ENCODE measurements at places on chromosomes 3 and 15. TPM values are rescaled to one million over a fixed set of nuclear protein-coding genes. Genes with fewer than 3 reads are reported as not detected.
A peak's percentile ranks its signal among the peaks of the same experiment; 100 is the strongest.

GRCh38 chr3:153396581-153396980, 234.6 kb downstream of the RAP2B start:
- DNase-seq, result no peak

DNA sequence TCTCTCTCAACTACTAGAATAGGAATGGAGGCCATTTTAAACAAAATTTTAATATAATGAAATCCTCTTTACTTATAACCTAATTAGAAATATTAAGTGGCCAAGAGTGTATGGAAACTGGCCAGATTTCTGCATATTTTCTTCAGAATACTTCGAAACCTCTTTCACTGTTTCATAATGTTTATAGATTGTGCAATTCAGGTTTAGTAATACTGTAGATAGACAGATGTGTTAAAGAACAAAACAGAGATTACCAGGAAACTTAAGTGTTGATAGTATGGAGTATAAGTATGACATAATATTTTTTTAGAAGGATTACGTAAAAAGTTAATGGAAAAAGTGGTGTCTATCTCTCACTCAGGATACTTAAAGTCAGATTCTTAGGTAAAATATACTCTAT, 4.7 kb downstream of the ABHD5 start:
- DNase-seq, result no peak

GRCh38 chr15:66030650-66031049, 161.4 kb downstream of the RAB11A start:
- DNase-seq, result no peak

DNA sequence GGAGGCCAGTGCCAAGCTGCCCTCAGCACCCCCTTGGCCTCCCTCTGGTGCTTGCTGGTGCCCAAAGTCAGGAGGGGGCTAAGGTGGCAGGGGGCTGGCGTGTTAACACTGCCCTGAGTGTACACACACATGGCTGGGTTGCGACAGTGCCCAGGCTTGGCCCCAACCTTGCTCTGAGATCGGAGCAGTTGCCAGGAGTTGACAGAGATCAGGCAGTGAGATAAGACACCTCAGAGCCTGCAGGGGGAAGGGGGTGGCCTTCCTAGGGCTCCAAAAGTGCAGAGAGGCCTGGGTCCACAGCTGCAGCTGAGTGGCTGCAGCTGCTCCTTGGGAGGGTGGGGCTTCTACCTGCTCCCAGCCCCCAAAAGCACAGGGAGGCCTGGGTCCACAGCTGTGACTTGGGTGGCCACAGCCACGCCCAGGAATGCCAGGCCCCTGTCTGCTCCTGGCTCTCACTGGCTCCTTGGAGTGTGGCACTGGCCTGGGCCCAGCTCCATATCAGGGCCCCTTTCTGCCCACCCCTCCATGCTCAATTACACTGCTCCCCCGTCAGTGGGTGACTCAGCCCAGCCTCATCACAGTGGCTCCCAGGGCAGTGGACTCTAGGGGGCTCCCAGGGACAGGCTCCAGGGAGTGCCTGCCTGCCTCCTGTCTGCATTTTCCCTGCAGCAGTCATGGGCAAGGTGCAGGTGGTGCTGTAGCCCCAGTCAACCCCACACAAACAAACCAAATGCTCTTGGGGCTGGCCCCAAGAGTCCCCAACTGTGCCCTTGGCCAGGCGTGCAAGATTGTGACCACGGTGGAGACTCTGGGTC, 56.4 kb upstream of the C15orf39 start:
- no peak for DNase-seq

DNA sequence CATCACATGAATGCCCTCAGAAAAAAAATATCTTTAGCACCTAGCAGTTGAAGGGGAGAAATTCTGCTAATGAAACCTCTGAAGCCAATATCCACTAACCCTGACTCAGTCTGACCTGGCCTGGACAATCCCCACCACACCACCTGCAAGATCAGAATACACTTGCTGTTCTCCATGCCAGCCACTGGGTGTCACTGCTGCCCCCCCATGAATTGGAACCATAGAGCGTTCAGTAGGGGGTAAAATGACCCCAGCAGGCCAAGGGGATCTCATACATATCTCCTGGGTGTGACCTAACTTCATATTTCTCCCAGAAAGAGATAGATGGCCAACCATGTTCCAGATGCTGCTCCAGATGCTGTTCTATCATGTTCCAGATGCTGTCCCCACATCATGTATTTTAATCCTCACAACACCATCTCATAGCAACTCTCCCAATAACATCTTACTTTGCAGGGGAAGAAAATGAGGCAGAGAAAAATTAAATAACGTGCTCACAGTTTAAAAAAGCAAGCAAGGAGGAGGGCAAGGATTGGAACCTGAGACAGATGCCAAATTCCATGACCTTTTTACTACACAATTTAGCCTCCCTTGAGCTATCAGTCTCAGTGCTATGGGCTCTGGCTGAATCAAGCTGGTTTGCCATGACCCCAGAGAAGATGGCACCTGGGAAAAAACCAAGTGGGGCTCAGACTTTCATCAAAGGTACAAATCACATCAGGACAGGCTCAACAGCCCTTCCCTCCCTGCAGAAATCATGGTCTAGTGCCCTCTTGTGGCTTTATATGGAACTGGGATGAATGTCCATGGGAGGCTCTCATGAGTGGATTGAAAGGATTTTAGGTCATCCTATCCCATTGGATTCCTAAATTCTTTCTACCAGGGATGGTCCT, 12.4 kb downstream of the NTRK3 start:
- peak; percentile 21 for DNase-seq

ICE2 gene
- total RNA-seq, result 63.7 TPM

GCHFR gene
- total RNA-seq, result 24.1 TPM

KNG1 gene
- total RNA-seq, result not detected

SNTN gene
- total RNA-seq, result not detected

CCRL2 gene
- total RNA-seq, result 1.8 TPM
